ENCODE measurements at places on chromosomes 2 and 18.

DNA sequence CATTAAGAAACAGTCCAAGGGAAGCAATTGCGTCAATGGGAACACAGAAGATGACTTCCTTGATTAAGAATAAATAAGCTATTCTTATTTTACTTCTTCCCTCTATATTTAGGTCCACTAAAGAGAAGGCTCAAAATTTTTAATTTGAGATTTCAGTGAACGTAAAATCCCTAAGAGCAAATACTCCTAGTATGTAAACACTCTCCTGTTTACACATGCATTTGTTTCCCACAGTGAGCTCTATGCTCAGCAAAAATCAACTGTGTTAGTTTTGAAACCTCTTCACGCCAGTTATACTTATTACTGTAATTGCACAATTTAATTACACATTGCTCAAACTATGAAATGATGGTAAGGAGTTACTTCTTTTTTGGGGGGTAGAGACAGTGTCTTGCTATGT, 8.8 kb downstream of the SLC39A6 start:
- no peak for DNase-seq

- no peak for DNase-seq
Observed at GRCh38 chr2:159904959-159905305, 106.9 kb upstream of the CD302 start.

DNA sequence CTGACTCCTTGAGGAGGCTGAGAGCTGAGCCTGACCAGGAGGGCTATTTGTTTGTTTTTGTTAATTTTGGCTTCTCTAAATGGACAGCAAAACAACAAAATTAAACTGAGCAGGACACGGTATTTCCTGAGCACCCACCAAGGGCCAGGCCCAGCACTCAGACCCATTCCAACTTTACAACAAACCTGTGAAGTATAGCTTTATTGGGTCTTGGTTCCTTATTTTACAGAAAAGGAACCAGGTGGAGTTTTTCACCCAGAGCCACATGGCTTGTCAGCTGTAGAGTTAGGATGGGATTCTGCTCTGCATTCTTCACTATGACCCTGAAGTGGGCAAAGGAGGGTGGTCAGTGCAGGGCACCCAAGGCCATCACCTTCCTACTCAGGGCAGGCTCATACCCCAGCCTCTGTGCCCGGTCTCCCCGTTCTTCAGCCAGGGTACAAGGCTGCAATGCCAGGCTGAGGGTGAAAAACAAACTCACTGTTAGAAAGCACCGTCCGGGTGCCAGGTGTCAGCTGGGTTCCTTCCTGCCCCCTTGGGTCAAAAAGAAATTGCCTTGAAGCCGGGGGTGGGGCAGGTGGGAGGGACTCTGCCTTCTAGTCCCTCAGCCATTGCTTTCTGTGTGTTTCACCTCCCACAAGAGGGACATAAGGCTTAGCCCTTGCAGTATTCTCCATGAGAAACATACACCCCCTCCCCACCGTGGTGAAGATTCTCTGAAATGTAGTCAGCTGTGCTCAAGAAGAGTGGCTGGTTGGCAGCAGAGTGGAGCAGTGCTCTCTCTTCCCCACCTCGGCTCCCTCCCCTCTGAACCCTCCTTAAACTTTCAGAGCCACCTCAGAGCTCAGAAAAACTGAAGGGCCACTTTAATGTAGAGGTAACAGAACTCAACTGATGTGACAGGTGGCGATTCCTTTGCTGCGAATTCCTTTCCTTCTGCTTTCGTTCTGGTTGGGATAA, 2.2 kb downstream of the PSD4 start:
- DNase-seq: no peak

DNA sequence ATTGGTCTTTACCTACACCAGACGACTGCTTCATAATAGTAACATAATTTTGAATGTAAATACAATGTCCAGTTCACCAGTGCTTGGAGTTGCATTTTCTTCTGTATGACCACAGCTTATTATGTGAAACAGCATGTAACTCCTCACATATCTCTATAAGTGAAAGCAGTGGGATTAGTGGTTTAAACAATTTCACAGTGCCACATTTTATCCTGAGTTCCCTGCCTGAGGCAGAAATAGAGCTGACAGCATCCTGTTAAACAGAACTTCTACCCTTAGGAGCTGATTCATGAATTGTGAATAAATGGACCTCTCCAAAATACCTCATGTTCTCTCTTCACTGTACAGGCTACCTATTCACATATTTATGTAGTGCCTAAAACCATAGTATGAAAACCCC, 542.3 kb upstream of the VWC2L start:
- DNase-seq: no peak

DNA sequence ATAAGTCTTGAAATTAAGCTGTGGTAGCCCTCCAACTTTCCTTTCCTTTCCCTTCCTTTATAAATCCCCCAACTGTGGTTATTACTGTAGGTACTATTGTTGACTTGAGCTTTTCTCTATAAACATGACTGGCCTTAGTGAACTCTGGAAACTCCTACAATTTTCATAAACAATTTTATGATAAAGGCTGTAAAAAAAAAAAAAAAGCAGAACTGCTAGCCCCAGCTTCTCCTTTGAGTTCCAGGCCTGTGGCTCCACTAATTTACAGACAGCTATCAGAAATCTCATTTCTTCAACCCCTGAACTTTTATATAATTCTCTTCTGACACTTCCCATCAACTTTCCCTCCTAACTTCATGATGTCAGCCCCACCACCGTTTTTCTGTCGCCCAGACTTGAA, 174.3 kb downstream of the IKZF2 start:
- no peak for DNase-seq

GRCh38 chr2:33784488-33784887, 185.4 kb upstream of the FAM98A start:
- no peak for DNase-seq

- DNase-seq: no peak
Observed at GRCh38 chr2:200987137-200987536, 23.7 kb upstream of the ORC2 start.

DNA sequence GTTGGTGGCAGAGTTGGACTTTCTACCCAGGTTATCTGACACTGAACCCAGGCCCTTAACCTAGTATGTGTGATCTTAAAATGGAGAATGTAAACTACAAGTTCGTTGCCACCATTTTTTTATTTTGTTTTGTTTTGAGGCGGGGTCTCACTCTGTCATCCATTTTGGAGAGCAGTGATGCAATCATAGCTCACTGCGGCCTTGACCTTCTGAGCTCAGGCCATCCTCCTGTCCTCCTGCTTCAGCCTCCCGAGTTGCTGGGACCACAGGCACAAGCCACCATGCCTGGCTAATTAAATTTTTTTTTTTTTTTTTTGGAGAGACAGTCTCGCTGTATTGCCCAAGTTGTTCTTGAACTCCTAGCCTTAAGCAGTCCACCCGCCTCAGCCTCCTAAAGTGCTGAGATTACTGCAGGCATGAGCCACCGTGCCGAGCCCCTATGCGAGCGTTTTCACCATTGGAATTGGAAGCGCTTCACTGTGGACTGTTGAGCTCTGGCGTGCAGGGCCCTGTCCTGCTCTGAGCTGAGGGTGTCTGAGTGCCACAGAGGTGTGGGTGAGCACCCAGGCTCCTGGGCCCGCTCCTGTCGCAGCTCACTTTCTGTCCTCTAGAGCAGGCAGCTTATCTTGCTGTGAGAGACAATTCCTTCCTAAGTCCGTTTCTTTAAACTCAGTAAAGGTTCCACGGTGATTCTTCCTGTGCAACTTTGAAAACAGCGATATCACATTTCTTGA, 186.9 kb downstream of the LDLRAD4 start:
- DNase-seq: no peak

- DNase-seq: no peak
Observed at GRCh38 chr2:236257136-236257535, 7.1 kb downstream of the ASB18 start.

DNA sequence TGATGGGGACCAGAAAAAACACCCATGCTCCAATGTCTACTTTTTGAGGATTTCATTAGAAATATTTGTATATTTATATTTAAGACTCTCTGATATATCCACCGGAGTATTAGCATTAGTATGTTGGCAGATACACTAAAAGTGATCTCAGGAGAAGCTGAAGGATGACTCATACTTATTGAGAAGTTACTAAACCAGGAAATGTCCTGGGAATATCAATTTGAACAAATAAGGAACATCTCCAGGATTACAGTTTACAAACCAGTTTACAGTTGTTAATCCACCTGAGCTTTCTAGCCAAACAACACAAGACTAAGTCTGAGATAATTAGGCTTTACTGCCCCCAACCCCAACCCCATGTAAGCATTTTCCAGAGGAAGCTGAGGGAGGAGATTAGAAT, 16.1 kb upstream of the DPP4 start:
- DNase-seq: no peak

DNA sequence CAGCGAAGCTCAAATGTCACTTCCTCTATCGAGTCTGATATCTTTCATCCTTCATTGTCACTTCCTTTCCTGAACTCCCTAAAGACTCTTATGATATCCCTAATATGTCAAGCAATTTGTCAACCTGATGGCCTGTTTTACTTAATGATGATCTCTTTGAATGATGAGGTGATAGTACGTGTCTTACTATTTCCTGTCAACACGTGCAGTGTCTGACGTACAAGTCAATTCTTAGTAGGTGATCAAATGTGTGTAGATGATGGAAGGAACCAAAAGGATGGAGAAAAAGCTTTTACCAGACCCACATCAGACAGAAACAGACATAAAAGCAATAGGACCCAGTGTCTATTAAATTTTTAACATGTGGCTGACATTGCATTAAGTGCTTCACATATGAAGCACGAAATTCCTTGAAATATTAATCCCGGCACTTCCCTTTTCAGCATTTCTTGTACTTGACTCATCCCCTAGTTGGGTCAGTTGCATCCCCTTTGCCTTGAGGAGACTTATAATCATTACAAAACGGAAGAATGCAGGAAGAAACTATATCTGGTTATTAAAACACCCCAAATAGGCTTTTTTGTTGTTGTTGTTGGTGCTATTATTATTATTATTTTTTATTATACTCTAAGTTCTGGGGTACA, 108.6 kb upstream of the NYAP2 start:
- no peak for DNase-seq

DNA sequence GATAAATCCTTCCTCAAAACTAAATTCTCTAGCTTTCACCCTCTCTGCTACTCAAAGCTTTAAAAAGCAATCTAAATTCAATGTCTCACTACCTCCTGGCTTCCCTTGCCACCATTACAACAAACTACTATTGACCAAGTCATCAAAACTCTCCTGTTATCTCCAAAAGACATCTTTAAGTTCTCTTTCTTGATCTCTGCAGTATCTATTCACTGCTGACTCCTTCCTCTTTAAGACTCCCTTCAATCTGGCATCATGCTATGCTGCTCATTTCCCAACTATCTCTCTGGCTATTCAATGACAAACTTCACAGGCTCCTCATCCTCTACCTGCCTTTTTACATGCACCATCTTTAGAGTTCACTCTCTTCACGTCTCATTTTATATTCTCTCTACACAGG, 5.9 kb downstream of the PPP3R1 start:
- no peak for DNase-seq

- DNase-seq: no peak
Observed at GRCh38 chr2:65081232-65081685, 25.0 kb downstream of the CEP68 start.

Data from NCI-H187 (cell line).